ENCODE measurements at places on chromosomes 12 and 14.

- DNase-seq = no peak
These were observed 543.2 kb upstream of the TBX3 start for GRCh38 chr12:115227137-115227615.

GRCh38 chr12:96000858-96001257 is 4.7 kb upstream of the HAL start:
- DNase-seq = no peak

DNA sequence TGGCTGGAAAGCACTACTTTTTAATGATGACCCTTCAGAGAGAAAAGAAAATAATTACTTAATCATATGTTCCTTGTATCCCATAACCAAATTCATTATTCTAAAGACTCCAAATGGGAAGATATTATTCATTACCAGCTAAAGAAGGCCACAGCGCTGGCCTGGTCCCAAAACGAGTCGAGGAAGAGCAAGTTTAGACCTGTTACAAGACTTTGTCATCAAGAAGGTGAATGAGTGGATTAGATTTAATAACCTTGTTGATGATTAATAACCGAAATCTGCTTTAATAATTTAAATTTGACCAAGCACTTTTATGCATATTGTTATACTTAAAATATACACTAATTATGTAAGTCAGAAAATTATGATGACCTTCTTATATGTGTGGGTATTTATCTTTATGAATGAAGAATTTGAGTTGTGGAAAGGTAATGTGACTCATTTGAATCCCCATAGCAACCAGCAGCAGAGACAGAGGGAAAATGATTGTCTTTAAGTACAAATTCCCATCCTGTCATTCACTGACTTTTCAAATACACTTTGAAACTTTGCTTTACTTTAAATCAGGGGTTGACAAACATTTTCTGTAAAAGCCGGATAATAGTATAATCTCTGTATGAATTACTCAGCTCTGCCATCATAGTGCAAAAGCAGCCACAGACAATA is 200.3 kb upstream of the NPAS3 start:
- DNase-seq = no peak

GRCh38 chr12:81758421-81759189 is 545 bp downstream of the PPFIA2 start:
- DNase-seq = no peak

DNA sequence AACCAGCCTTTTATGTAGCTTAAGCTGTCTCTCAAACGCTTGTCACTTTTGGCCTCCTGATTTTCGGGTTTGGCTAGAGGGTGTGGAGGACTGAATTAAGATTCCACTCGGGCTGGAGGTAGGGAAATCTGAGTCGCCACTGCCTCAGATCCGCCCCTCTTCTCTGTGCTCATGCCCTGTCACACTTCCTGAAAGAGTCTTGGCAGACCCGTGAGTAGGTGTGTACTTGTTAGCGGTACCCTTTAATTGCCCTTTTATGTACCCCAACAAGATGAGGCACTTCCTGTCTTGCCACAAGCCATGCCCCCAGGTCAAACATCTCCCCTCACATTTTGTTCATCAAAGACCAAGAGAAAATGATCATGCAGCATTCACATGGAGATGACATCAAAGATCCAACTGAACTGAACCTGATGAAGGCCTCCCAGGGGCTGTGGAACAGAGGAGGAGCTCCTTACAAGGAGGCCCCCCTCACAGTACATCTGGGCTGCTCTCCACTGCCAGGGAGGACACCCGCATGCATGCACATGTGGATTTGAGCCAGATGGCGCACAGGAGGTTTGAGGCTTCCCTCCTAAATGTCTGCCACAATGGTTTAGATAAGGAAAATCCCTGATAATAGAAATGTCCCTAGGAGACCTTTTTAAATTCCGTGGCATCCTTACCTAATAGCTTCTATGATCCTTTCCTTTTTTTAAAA is 86.5 kb upstream of the CDKN3 start:
- no peak for DNase-seq

DNA sequence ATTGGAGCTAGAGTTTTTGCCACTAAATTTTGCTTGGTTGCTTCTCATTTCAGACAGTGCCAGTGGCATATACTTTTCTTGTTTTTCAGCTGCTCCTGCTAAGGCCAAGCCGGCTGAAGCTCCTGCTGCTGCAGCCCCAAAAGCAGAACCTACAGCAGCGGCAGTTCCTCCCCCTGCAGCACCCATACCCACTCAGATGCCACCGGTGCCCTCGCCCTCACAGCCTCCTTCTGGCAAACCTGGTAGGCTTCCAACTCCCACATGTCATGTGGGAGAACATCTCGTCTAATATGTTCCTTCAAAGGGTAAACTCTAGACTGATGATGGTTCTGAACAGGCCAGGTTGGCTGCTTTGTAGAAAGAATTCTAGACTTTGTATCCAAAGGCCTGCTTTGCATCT is 11.0 kb downstream of the DLST start:
- no peak for DNase-seq

GRCh38 chr14:71529848-71530247 is 402.4 kb upstream of the RGS6 start:
- no peak for DNase-seq

DNA sequence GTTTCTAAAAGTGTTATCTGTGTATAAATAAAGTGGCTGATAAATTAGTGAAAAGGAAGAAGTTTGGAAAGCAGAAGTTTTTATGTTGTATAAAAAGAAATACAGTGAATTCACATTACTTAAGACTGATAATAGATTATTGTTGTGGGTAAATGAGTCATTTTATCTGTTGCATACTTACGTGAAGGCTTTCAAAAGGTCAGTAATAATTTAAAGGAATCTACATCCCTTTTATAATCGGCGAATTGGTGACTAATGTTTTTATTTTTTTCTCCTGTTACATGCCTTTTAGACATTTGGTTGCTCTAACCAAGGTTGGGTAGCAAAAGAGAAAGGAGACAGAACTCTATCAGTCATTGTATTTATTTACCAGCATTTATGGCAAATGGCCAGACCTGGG is 155.9 kb downstream of the SLC41A2 start:
- no peak for DNase-seq

- no peak for DNase-seq
These were observed 108.5 kb upstream of the PLXNC1 start for GRCh38 chr12:94039914-94040313.

- peak; percentile 32 for DNase-seq
These were observed 214.5 kb downstream of the PAH start for GRCh38 chr12:102702447-102703114.

- DNase-seq = peak; percentile 3
These were observed 36.7 kb upstream of the IL22 start for GRCh38 chr12:68290126-68290525.

DNA sequence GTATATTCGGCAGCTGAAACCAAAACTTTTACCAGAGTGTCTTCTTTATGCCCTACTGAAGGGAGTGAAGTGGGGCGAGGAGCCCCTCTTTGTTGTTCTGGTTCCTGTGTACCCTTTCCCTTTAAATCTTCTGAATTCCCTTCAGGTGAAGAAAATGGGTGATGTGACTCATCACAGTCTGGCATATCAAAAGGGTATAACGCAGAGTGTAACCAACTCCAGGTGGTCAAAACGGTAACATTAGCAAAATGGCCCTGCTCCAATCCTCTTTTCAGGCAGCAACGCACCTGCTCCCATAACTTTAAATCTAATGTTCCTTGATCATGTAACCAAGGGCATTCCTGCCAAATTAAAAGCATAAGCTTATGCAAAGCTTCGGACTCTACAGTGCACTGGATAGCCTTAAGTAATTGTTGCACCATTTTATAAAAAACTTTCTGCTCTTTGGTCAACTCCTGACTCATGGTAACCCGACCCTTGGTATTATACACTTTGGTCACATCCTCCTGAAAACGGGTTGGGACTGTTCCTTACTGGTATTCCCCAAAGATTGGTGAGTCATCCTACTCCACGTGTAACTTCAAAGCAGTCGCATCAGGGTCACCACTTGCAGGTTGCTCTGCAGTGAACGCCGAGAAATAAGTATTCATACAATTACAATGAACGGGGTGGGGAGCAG is 83.1 kb downstream of the KCNMB4 start:
- no peak for DNase-seq

DNA sequence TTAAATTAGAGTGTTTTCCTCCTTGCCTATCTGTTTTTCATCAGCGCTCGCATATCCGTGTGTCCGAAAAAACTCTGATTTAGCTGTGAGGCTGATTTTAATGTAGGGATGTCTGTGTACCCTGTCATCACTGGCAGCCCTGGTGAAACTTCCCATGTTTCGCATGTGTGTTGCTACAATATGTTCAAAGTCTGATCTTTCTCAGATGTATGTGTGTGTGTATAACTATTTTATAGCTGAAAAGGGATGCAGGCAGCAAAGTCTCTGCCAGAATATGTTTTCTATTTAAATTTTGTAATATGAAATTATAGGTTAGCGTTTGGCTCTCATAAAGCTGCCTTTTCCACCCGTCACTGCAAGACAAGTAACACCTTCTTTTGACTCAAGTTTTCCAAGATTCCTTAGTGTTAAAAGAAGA is 154.8 kb downstream of the TMTC2 start:
- DNase-seq = no peak

DNA sequence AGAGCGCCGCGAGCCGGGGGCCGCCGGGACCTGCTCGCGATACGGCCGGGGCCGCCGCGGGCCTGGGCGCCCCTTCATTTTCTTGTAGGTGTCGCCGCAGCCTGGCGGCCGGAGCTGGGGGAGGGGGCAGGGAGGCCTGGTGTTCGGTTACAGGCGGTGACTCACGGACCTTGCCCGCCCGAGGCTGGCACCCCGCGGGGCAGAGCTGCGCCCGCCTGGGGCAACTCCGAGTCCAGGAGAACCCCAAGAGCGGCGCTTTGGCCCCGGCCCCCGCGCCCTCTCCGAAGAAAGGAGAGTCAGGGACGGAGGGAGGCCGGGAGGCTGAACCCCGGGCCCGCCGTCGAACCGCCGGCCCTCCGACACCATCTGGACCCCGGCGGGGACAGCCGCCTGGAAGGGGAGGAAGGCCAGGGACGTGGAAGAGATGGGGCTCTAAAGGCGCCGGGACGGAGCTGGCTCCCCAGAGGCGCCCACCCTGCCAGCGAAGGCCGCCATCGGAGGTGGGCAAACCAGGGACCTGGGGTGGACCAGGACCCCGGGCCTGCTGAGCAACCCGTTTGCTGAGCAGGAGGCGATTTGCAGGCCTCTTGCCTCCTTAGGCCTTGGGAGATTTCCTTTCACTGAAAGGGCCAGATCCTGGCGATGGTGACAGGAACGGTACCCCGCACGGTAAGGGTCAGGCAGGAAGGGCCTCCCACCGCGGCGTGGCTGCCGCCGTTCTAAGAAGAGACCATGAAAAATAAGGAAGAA is 843 bp upstream of the NUAK1 start:
- no peak for DNase-seq

DNA sequence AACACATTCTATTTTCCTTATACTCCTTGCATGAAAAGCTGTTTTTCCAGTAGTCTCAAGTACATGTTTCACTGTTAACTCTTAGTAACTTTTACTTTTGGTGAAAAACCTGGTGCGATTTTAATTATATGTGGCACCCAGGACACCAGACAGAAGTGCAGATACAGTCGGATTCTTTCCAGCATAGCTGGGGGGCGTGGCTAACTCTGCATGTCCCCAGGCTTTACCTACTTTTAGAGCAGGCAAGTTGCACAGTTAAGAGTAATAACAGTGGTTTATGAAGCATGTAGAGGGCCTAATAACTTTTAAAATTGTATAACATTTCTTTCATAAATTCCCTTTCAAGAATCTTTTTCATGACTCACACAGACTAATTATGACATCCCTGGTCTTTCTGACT is 70.7 kb downstream of the HSD17B6 start:
- DNase-seq = no peak

DNA sequence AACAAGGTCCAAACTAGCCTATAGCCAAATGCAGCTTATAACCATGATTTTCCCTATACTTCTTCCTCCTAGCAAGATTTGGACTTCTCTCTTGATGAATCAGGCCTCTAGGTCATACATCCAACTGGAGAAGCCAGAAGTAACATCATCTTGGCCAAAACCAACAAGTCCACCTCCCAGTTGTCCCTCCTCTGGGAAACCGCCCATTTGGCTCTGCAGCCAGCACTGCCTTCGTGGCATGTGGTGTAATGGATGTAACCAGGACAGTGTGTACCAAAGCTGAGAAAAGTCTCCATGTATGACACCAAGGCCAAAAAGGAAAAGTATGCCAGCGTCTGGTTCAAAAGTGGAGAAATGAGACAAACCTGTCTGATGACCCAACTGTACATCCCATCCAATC is 59.3 kb upstream of the VASH1 start:
- no peak for DNase-seq

DNA sequence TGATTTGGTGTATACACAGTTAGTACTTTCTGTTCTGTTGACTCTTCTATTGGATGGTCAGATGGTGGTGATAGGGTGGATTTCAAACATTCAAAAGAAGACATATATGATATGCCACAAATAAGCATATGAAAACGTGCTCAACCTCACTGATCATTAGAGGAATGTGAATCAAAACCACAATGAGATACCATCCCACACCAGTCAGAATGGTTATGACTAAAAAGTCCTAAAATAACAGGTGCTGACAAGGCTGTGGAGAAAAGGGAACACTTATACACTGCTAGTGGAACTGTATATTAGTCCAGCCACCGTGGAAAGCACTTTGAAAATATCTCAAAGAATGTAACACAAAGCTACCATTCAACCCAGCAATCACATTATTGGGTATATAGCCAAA is 425.5 kb downstream of the C12orf50 start:
- no peak for DNase-seq

- no peak for DNase-seq
These were observed 14.0 kb upstream of the FBXO33 start for GRCh38 chr14:39446131-39446744.

- no peak for DNase-seq
These were observed 14.3 kb downstream of the B4GALNT3 start for GRCh38 chr12:473863-474577.

DNA sequence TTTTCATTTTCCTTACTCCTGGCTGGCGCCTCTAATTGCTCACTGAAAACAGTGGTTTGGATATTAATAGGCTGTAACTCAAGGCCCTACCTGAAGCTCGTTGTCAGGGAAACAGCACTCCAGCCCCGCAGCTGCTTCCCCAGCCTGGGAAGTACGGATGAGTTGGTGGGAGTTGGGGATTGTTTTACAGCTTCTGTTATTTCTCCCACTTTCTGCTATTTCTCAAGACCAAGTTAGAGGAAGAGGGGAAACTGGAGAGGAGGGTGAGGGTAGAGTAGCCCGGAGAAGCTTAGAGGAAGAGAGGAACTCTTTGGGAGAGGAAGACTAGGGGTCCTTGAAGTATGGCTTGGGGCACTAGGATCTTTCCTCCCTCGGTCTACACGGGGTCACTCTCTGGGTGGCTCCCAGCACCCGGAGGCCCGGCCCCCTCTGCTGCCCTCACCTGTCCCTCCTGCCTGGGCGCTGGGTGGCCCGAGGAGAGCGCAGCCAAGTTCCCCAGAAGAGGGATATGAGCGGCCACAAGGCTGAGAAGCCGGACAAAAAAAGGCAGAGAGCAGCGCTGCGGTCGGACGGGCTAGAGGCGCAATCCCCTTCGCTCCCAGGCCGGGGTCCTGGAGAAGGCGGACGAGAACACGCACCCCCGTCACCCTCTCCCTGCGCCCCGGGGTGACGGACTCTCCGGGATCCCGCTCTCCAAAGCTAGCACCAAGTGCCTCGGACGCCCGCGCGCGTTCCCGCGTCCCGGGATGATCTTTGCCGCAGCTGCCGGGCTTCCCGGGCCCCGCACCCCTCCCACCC is 671 bp downstream of the SPTB start:
- DNase-seq = no peak

Measured in T-helper 2 cell (primary cell).